NCI-H1417 treated with DMSO at 0.1 percent for 48 hours (cell line): ENCODE measurements at places on chromosomes 3 and 15.

GRCh38 chr3:116083683-116084082 lies 361.6 kb downstream of the LSAMP start:
- DNase-seq, result no peak

DNA sequence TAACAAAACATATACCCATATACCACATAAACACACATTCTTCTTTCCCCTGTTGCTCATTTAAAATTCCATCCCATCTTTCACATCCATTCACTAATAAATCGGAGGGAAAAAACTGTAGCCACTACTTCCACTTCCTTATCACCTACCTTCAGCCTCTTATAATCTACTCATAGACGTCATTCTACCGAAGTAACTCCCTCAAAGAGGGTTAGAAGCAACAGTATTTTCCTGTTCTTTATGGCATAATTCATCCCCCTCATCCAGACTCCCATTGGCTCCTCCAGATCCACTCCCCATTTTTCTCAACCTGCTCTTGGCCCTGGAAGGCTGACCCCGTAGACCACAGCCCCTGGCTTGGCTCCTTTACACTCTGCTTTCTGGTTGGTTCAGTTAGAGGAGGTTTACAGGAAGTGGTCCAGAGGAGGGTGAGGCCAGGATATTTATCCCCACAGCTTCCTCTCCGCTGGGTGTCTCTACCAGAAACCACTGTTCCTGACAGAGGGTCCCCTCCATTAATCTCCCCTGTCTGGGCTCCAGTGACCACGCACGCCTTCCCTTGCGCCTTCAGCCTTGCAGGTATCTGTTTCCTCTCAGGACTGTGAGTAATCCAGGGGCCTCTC lies 46.3 kb downstream of the FMN1 start:
- DNase-seq, result no peak

DNA sequence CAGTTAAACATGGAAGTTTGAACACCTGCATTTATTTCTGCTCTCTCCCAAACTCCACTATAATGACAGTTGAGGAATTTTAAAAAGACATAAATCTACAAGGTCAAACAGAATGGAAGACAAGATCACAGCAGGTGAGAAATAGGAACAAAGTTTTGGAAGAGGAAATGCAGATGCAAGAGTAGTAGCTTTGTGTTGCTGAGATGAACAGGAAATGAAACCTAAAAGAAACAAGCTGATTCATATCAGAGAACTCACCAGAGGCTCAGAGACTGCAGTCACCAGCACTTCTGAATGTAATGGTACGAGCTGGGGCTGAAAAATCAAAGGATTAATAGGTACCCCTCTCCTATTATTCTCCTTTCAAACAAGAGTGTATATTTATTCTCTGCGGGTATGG lies 459.9 kb downstream of the RAP2B start:
- no peak for DNase-seq

- DNase-seq, result peak; percentile 12
Measured at GRCh38 chr3:79586232-79586631, 181.6 kb downstream of the ROBO1 start.

DNA sequence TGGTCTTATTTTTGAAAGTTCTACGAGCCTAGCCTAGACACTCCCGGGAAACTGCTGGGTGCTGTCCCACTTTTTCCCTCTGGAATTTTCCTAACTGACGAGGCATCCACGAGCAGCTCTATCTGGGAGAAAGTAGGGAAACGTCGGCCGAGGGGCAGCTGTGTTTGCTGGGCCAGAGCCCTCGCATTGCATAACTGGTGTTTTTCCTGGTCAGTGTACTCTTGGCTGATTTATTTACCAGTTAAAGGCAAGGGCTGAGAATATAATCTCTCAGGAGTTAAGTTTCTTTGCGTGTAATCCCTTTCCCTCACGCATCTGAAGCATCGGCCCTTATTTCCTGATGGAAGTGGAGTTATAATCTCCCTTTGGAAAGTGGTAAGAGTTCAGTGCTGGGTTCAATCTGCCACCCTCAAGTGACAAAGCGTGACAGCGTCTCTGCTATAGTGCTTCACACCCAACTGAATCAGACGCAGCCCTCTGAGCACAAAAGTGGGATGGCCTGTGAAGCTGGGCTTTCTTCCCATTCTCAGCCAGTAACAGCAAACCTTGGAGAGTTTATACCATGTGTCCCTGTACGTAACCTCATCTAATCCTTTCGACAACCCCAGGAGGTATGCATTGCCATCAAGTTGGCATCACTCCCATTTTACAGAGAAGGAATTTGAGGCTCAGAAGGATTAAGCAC lies 311.5 kb downstream of the RORA start:
- DNase-seq, result no peak
